ENCODE measurements at places on chromosomes 4 and X.

GRCh38 chr4:159764343-159764952 lies 661.6 kb downstream of the RAPGEF2 start:
- DNase-seq: peak; percentile 22

GRCh38 chrX:17750436-17750835 lies 13.1 kb downstream of the SCML1 start:
- no peak for DNase-seq

DNA sequence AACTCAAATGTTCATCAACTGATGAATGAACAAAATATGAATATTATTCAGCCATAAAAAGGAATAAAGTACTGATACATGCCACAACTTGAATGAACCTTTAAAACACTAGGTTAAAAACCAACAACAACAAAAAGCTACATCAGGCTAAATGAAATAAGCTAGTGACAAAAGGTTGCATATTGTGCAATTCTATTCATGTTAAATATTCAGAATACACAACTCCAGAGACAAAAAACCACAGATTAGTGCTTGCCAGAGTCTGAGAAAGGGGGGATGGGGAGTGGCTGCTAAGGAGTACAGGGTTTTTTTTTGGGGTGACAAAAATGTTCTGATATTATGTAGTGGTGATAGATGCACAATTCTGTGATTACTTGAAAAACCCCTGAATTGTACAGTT lies 58.5 kb downstream of the HAUS3 start:
- DNase-seq: no peak

GRCh38 chr4:112647785-112648184 lies 10.8 kb downstream of the LARP7 start:
- no peak for DNase-seq

- no peak for DNase-seq
Measured at GRCh38 chr4:141524116-141524515, 112.3 kb upstream of the IL15 start.

- peak; percentile 40 for DNase-seq
Measured at GRCh38 chr4:3342182-3342854, 49.5 kb downstream of the RGS12 start.

- DNase-seq: no peak
Measured at GRCh38 chr4:71107726-71108125, 114.3 kb downstream of the DCK start.

GRCh38 chrX:119150163-119151050 lies 22.8 kb upstream of the KIAA1210 start:
- DNase-seq: no peak

DNA sequence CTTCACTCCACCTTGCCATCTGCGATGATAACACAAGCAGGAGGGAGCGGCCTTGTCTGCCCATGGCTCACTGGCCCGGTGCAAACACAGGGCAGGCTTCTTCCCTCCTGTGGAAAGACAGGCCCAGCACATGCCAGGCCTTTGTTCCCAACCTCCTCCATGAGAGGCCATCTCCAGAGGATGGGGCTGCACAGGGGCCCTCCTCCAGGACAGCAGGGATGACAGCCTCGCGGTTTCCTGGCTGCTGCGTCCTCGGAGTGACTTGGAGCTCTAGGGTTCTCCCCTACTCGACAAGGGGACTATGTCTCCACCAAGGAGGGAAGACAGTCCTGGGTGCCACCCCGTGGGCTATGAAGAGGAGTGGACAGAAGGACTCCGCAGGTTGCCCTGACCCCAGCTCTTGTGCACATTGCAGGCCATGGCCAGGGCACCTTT lies 21.8 kb downstream of the RNF212 start:
- no peak for DNase-seq

GRCh38 chr4:122619611-122620010 lies 1.3 kb downstream of the IL21 start:
- no peak for DNase-seq
